CD14-positive monocyte (primary cell): ENCODE measurements at places on chromosomes 6 and 20. TPM values are rescaled to one million over a fixed set of nuclear protein-coding genes. Genes with fewer than 3 reads are reported as not detected.

DNA sequence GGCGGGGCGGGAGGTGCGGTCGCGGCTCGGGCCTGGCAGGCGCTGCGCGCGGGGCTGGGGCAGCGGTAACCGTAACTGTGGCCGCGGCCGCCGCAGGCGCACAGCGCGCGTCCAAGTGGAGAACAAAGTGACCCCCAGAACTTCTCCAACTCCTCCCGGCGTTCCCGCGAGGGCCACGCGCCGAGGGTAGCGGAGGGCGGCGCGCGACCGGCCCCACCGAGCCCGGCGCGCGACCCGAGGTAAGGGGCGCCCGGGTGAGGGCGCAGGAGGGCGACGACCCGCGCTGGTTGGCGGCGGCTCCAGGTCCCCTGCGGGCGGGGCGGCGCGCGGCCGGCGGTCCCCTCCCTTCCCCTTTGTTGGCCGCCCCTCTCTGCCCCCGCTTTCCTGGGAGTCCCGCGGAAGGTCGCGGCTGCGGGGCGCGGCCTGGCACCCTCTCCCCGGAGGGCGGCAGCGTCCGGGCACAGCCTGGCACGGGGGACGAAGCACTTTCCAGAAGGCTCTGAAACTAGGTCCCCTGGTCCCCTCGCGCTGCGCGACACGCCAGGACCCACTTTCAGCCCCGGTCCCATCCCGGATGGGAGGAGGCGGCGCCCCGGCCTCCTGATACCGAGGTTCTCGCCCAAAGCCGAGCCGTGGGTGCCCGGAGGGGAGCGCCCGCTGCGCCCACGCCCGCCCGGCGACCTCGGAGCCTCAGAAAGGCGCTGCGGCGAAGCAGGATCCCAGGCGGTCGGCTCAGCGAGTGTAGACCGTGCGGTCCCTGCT lies at the start of gene TIAM2:
Gene TIAM2 (plus strand): TSS at position 62 of the 762 bp plus-strand sequence. CDS start 133,909 bp downstream, outside the sequence.
- no peaks in the 10 kb centered on the region for H3K36me3 ChIP-seq
- no peaks in the 10 kb centered on the region for H3K4me1 ChIP-seq
- no peak for DNase-seq
- peaks cover 20% of the 10 kb centered on the region for H3K27me3 ChIP-seq

DNA sequence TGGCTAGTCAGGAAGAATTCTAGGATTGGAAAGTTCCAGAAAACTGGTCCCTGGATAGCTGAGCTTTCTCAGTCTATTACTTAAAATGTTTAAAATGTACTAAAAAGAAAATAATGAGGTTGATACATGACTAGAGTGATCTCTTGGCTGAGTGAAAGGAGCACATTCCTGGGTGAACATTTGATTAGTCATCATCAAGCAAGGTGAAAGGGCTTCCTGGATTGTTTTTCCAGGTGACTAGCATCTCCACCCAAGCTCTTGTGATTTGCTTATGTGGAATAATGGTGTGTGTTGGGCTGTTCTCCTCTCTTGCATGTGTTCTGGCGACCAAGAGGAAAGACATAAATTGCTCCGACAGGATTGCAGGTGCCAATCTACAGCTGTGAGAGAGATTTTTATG lies 42.9 kb downstream of the PKIB start:
- no peaks in the 10 kb centered on the region for H3K36me3 ChIP-seq
- no peak overlapping the region for H3K4me3 ChIP-seq
- no peaks in the 10 kb centered on the region for H3K4me1 ChIP-seq
- H3K27ac ChIP-seq = no peak overlapping the region

DNA sequence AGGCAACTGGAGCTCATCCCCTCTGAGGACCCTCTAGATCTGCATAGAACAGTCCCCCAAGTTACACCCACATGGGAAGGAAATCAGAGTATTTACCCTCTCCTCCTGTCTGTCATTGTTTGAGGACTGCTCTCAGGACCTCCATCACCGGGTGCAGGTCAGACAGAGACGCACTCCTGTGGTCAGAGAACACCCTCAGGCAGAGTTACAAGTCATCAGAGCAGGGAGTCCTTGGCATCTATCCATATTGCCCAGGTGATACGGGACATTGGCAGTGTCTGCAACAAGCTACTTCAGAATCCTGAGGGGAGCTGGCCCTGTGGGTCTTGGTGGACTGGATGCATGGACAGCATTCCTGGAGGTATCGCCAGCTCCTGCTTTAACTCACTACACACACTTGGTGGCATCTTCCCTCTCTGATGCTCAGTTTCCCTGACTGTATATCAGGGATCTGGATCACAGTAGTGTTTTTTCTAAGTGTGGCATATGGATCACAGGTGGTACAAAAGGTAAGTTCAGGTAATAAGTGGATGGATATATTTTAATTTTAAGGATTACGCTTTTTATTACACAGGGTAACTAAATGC lies 15.1 kb upstream of the ISM1 start:
- H3K27ac ChIP-seq = no peak overlapping the region
- no peak overlapping the region for H3K4me3 ChIP-seq
- H3K36me3 ChIP-seq = no peaks in the 10 kb centered on the region
- no peaks in the 10 kb centered on the region for H3K27me3 ChIP-seq
- no peaks in the 10 kb centered on the region for H3K4me1 ChIP-seq

GRCh38 chr6:84467296-84467695 lies 239.9 kb upstream of the CEP162 start:
- no peaks in the 10 kb centered on the region for H3K4me1 ChIP-seq
- no peak for DNase-seq

RPP21 gene
- polyA plus RNA-seq = 59.2 TPM

PIM1 gene
- 24.4 TPM for polyA plus RNA-seq
